ENCODE measurements at places on chromosomes 12 and 14. TPM values are rescaled to one million over a fixed set of nuclear protein-coding genes. Genes with fewer than 3 reads are reported as not detected.
A peak's percentile ranks its signal among the peaks of the same experiment; 100 is the strongest.

DNA sequence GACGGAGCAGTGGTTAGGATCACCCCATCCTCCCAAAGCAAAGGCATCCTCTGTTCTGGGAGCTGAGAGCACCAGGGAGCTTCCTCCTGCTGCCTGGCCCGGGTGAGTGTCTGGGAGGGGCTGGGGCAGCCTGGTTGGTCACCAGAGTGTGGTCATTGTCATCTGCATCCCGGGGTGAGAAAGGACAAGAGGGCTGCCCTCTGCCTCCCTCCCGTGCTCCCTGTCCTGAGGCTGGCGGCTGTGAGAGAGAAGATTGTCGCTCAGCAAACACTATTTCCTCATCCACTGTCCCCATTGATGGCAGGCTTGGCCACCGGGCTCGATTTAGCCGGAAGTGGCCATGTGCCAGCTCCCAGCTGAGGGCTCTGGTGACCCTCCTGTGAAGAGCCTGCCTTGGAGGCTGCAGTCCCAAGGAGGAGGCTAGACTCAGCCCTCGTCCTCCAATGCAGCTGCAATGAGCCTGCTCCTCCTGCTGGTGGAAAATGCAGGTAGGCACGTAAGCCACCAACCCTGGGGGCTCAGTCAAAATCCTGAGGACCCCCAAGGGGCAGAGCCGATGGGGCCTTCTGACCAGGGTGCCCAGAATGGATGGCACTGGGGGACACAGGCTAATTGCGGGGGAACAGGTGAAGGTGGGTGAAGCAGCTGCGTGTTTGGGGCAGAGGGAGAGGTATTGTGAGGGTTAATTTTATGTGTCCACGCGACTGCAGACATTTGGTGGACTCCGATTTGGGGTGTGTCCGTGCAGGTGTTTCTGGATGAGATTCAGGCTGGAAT, 155.7 kb downstream of the KIF26A start:
- DNase-seq: peak; percentile 44

GRCh38 chr14:24875203-24875838, 174.6 kb downstream of the STXBP6 start:
- no peak for DNase-seq

- DNase-seq: no peak
These were observed 14.5 kb upstream of the LLPH start for GRCh38 chr12:66144791-66145754.

- DNase-seq: no peak
These were observed 84.4 kb upstream of the ETV6 start for GRCh38 chr12:11564984-11565651.

GRCh38 chr12:53816360-53817020, 64.7 kb upstream of the CISTR start:
- no peak for DNase-seq

DNA sequence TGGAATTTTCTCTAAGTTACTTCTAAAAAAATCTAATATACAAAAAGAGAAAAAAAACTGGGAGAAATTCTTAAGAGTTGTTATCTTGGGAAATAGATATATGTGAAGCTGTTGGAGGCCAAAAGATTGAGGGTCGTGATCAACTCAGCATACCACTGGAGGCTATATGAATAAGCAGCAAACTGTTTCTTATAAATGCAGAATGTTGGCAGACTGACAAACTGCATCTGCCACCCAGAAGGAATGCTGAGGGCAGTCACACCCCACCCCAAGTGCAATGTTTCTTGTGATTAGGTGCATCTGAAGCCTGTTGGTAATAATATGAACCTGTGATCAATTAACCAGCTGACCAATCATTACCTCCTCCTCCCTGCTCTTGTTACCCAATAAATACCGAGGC, 818.6 kb upstream of the MGAT4C start:
- no peak for DNase-seq

GRCh38 chr14:22689199-22689598, 45.0 kb upstream of the OR6J1 start:
- DNase-seq: no peak

- no peak for DNase-seq
These were observed 6.5 kb downstream of the JDP2 start for GRCh38 chr14:75434138-75434889.

DNA sequence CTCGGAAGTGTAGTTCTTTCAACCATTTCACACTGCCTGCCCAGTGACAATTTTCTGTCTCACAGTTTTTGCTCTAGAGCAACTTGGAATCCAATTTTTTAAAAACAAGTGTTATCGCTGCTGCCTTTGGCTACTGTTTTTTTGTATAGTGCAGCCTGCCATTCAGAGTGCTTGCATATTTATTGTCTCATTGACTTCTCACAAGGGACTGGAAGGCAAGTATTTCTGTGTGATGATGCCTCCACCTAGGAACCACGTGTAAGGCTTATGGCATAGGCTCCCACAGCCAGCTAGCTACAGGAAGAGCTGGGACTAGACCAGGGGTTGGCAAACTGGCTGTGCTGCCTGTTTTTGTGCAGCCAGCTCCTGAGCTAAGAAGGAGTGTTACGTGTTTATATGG, 903 bp downstream of the PARPBP start:
- no peak for DNase-seq

GRCh38 chr14:93970585-93970964, 5.8 kb downstream of the ASB2 start:
- peak; percentile 88 for DNase-seq

- DNase-seq: no peak
These were observed 103.2 kb upstream of the EVL start for GRCh38 chr14:99961826-99962518.

DNA sequence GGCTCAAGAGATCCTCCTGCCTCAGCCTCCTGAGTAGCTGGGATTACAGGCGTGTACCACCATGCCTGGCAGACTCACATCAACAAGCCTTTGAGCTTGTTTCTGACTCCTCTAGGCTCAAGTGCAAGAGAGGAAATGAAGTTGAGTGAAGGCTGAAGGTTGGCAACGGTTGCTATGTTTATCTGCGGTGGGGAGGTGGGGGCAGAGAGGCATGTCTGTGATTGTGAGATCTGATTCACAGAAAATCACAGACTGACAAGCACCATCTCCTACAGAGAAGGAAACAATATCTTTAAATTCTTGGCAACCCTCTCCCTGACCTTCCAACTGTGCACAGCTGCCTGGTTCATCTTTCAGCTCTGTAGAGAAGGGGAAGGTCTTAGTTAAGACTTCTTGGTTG, 22.1 kb upstream of the NINJ2 start:
- DNase-seq: peak; percentile 87

- no peak for DNase-seq
These were observed 87.0 kb downstream of the SRRM4 start for GRCh38 chr12:119068129-119068856.

DNA sequence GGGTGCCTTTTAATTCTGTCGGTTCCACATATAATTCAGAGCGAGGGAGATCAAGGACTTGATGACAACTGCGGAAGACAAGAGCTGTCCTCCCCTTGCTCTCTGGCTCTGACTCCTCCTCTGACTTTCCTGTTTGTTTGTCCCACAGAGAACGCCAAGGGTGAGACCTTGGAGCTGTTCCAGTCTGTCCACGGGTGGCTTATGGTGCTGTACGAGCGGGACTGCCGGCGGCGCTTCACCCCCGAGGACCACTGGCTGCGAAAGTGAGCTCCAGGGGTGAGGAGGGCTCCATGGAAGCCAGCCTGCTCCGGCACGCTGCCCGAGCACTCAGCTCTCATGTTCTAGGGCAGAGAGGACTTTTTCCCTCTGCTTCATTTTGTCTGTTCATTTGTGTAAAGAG, 32.8 kb downstream of the UBE3B start:
- no peak for DNase-seq

GRCh38 chr14:64060199-64060545, 207.4 kb downstream of the SYNE2 start:
- no peak for DNase-seq

DNA sequence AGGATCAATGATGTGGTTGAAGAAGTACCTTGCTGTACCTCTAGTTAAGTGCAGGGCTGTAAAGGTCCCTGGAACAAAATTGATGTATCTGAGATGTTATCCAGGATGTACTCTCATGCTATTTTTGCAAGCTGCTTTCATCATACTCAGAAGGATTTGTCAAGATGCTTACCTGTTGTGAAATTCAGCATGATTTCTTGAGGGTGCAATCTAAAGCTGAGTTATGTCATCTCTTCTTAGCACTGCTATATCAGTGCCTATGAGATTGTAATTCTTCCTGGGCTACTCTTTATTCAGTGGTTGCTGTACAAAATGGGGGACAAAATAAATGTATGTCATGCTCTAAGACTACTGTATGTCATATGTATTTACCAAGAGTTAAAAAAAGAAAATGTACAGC, 340.7 kb upstream of the LMO3 start:
- no peak for DNase-seq

DNA sequence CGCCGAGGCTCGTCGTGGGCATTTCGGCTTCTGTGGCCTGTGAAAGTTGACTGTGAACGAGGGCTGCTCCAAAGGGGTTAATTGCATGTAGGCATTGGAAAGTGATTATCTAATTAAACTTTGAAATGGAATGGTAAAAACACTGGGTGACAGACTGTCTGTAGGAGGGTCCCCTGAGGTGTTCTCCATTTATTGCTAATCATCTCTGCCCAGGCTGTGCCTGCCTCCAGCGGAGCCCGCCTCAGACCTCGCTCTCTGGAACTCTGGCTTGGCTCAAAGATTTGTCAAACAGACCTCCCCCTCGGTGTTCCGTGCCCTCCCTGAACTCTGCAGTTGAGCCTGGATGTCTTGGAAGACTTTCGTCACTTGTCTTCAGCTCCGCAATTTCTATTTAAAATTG, 50.2 kb upstream of the VRK1 start:
- no peak for DNase-seq

DNA sequence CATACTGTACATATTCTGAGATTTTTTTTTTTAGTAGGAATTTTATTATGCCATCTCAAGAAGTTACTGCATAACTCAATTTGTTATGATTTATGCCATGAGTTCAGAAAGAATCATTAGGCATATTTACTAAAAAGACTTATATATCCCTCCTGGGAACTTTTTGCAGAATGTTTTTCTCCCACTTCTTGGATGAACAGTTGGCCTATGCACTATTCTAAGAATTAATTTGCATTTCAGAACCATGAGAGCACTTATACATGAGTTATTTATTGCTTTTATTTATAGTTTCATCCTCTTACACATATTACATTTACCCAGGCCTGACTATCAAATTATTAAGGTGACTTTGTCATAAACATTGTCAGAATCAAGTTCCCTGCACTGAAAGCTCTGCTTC, 6.3 kb upstream of the LRIG3 start:
- DNase-seq: no peak

CCDC60 gene
- total RNA-seq: not detected

SERPINA10 gene
- not detected for total RNA-seq

NYNRIN gene
- total RNA-seq: 8.1 TPM

PRDM4 gene
- total RNA-seq: 67.6 TPM

TSHR gene
- total RNA-seq: not detected
